ENCODE measurements at places on chromosomes 12 and 14. TPM values are rescaled to one million over a fixed set of nuclear protein-coding genes. Genes with fewer than 3 reads are reported as not detected.

MYF5 gene
- not detected for total RNA-seq

NOVA1 gene
- total RNA-seq = 14.6 TPM

TC2N gene
- 29.6 TPM for total RNA-seq

NFKBIA gene
- total RNA-seq = 32.1 TPM

PIK3C2G gene
- not detected for total RNA-seq

ACACB gene
- 20.9 TPM for total RNA-seq

OR8S1 gene
- not detected for total RNA-seq

AMDHD1 gene
- total RNA-seq = 1.1 TPM

SYT1 gene
- total RNA-seq = 34.7 TPM

ZDHHC22 gene
- 38.6 TPM for total RNA-seq

RASSF8 gene
- 40.2 TPM for total RNA-seq

All from WTC11 (cell line).